ENCODE measurements at places on chromosomes 5 and 9. TPM values are rescaled to one million over a fixed set of nuclear protein-coding genes. Genes with fewer than 3 reads are reported as not detected.

The TXNDC8 gene
- total RNA-seq, result not detected

The SLC36A3 gene
- not detected for total RNA-seq

The CDH18 gene
- 6.4 TPM for total RNA-seq

The SGCD gene
- 3.0 TPM for total RNA-seq

The PCDHA6 gene
- total RNA-seq, result 11.6 TPM

The ECSCR gene
- 3.4 TPM for total RNA-seq

The ACSL6 gene
- total RNA-seq, result 30.0 TPM

The FOXD4L6 gene
- not detected for total RNA-seq

Measured in temporal lobe (tissue), 4 donors.